ENCODE measurements at places on chromosomes 16 and 17.

DNA sequence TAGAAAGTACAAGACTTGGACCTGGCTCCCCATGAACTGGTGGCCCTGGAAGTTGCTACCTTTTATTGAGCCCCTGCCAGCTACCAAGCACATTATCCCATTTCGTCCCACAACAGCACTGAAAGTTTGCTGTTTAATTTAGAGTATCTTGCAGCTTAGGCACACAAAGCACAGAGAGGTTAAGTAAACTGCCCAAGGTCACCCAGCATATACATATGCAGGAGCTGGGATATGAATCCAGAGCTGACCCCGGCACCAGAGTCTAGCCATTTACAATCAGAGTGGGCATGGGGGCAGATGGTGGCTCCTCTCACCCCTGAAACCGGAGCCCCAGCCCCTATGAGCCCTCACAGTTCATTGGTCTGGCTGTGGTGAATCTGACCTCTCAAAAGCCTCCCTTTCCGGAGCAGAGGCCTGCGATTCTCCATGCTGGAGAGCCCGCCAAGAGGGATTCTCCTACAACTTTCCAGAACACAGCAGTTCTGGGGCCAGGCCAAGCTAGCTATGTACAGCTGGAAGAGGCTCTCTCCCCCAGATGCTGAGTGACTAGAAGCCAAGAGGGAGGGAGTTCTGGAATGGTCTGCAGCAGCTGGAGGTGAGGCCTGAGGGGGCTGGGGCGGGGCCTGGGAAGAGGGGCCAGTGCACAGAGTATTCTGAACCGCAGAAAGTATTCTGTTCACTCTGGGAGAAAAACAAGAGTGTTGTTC is 58.3 kb downstream of the SREBF1 start:
- no peak for DNase-seq

DNA sequence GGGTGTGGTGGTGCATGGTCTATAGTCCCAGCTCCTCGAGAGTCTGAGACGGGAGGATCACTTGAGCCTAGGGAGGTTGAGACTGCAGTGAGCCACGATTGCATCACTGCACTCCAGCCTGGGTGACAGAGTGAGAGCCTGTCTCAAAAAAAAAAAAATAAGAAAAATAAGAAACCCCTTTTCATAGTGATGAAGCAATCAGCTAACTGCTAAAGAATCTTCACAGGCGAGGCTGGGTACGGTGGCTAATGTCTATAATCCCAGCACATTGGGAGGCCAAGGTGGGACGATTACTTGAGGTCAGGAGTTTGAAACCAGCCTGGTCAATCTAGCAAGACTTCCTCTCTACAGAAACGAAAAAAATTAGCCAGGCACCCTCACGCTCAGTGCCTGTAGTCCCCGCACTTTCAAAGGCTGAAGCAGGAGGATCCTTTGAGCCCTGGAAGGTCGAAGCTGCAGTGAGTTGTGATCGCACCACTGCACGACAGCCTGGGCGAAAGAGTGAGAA is 760 bp downstream of the SLFN12L start:
- DNase-seq, result no peak

- no peak for DNase-seq
These were observed 7.0 kb downstream of the SGSH start for GRCh38 chr17:80212962-80213642.

- DNase-seq, result no peak
These were observed 24.9 kb downstream of the BAHCC1 start for GRCh38 chr17:81419886-81420768.

GRCh38 chr16:53769185-53769584 is 65.2 kb downstream of the FTO start:
- DNase-seq, result no peak

- DNase-seq, result no peak
These were observed 136.1 kb downstream of the RAB11FIP4 start for GRCh38 chr17:31527606-31528005.

DNA sequence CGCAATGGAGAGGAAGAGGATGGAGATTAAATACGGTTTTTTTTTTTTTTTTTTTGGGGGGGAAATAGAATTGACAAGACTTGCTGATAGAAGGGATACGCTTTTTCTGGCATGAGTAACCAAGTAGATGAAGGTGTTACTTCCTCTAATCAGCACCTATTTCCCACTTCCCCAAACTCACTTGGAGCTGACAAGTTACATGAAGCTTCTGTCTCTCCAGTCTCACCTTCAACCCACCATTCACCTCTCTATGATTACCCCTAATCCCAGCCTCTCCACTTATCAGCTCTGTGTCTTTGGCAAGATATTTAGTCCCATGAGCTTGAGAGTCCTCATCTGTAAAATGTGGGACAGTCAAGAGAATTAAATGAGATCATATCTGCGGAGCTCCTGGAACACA is 185.9 kb upstream of the HS3ST3A1 start:
- no peak for DNase-seq

DNA sequence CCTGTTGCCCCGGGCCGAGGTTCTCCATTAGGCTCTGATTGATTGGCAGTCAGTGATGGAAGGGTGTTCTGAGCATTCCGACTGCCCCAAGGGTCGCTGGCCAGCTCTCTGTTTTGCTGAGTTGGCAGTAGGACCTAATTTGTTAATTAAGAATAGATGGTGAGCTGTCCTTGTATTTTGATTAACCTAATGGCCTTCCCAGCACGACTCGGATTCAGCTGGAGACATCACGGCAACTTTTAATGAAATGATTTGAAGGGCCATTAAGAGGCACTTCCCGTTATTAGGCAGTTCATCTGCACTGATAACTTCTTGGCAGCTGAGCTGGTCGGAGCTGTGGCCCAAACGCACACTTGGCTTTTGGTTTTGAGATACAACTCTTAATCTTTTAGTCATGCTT is 74.2 kb downstream of the HAPSTR1 start:
- DNase-seq, result no peak
